ENCODE measurements at places on chromosomes 12 and 14.

GRCh38 chr14:77622366-77622961 is 6.0 kb upstream of the SPTLC2 start:
- no peak for DNase-seq

DNA sequence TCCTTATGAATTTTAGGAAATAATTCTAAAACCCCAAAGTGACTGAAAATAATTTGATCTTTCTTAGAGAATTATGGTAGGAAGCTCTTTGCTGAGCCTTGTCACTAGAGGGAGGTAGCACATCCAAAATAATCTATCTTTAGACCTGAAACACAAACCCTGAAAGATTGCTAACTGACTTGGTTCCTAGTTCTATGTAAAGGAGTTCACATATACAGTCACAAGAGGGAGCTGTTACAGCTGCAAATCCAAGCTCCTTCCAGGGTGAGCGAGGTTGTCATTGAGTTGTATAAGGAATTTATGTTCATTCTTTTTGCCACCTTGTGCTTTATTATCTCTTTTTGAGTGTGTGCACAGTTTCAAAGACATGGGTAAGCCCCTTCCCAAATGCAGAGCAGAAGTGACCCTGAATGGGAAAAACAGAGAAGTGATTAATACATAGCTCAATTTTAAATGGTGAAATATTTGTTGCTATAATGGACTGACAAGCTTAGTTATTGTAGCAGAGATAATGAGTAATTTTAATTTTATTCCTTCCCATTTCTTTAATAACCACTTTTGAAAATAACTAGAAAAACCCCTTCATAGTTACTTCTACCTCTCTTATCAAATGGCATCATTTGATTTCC is 387.9 kb downstream of the DAD1 start:
- DNase-seq = peak; percentile 37

DNA sequence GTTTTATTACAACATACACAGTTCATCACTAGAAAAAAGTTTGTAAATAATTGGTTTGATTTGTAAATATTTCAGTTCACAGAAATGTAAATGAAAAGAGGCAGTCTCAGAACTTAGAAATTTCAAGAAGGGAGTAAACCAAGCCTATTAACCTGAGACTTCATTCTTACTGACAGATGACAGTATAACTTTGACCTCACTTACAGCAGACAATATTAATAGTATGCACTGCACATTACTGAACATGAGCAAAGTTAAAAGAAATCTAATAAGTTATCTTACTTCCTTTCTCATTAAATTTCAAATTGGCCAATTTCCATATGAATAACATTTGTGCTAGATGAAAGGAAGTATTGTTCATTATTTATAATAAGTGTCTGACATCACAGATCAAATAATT is 235.8 kb downstream of the SLC6A15 start:
- no peak for DNase-seq

GRCh38 chr12:121334513-121335343 is 17.5 kb downstream of the ANAPC5 start:
- DNase-seq = peak; percentile 66

- peak; percentile 3 for DNase-seq
Observed at GRCh38 chr14:79057333-79057732, 887.2 kb downstream of the NRXN3 start.

All from fibroblast of skin of right quadriceps (primary cell).